Activated CD8-positive, alpha-beta memory T cell treated with anti-CD3 and anti-CD28 coated beads for 4 hours (primary cell): ENCODE measurements at places on chromosomes 6 and 20.
A peak's percentile ranks its signal among the peaks of the same experiment; 100 is the strongest.

DNA sequence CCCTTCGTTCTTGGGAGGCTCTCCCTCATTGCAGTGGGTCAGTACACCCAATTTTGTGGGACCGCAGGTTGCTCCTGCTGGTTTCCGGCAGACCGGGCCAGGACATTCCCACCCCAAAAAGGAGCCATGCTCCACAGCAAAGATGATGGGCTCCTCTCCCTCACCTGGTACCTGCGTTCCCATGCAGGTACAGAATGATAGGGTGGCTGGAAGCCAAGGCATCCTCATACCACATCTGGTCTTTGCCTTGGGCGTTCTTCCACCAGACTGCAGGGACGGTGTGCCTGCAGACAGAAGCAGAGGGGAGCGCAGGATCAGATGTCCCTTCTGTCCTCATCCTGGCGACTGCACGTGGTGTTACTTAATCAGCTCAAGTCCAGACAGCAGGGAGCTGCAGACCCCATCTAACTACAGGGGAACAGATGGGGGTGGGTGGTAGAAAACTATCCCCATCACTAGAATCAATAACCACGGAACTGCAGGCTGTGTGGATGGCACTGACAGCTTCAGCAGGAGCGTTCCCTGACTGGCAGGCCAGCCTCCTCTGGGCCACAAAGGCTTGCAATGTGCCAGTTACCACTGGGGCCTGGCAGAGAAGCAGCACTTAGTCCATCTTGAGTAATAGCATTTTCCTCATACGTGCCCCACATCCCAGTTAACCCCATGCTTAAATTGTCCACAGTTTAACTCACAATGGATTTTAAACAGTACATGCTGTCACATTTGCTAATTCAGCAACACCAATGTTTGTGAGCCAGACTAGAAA, 70.4 kb downstream of the ABHD12 start:
- DNase-seq = no peak

DNA sequence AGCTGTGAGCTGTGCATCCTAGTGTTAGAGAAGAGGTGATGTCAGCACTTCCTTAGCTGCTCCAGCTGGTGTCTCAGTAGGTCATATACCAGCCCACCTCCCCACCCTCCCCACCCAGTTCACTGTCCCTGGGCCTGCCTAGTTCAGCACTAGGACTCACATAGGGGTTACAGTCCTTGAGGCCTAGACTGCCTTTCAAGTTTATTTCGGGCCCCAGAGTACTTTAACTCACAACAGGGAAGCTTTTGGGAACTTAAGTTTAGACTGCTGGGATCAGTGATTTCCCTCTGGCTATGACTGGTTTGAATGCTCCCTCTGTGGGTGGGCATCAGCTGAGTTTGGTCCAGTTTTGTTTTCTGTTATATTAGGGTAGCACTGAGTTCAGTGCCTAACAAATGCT, 139.2 kb upstream of the MMS22L start:
- DNase-seq = no peak

- DNase-seq = no peak
Measured at GRCh38 chr6:22882581-22882980, 313.2 kb downstream of the HDGFL1 start.

- DNase-seq = no peak
Measured at GRCh38 chr6:134995536-134995935, 45.6 kb upstream of the ALDH8A1 start.

- DNase-seq = no peak
Measured at GRCh38 chr20:15673206-15673605, 900.0 kb downstream of the KIF16B start.

DNA sequence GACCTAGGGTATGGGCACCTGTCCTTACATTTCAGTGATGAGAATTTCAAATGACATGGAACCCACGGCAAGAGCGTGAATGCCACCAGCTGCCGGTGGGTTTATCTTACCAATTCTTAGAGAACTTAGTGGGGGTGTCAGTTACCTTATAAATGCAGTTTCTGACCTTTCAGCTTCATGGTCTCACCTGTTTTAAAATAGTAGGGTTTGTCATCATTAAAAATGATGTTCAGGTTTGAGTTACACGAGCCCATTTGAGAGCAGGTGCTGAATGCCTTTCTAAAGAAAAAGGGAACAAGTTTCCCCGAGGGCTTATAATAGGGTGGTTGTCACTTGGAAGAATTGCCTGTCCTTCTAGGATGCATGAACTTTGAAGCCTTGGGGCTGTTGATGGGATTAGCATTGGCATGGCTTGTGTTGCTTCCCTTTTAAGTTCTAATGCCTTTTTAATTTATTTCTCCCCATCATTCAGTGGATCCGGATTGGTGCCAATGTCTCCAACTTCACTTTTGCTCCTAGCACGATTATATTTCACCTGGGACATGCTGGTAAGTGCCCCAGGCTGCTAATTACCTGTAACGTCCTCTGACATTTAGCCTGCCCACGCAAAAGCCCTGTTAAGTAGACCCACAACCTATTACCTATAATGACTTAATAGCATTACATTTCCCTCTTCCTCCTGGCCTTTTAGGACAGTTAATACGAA, 27.9 kb downstream of the GHRH start:
- DNase-seq = no peak

- DNase-seq = no peak
Measured at GRCh38 chr20:35320396-35321126, 28.3 kb upstream of the FAM83C start.

DNA sequence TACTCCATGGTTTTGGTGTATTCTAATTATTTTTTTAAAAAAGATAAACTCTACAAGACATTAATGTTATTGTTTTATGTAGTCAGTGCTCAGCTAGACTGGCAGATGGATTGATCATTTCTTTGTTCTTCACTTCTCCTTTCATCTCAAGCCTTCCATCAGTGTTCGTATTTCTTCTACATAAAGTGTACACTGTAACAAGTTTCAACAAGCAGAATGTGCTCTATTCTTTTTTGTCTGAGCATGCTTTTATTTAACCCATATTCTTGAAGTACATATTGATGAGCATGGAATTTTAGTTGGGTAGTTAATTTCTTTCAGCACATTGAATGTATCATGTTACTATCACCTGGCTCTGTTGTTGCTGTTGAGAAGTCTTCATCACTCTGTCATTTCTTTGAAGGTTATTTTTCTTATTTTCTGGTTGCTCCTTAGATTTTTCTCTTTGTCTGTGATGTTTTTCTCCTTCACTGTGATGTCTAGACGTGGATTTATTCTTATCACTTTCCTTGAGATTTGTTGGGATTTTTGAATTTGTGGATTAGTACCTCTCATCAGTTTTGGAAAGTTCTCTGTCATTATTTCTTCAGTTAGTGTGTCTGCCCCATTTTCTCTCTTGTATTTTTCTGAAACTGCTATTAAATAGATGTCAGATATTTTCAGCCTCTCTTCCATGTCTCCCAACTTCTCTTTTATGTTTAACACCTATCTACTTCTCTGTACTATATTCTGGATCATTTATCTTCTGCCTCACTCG, 48.5 kb downstream of the TGM2 start:
- no peak for DNase-seq

DNA sequence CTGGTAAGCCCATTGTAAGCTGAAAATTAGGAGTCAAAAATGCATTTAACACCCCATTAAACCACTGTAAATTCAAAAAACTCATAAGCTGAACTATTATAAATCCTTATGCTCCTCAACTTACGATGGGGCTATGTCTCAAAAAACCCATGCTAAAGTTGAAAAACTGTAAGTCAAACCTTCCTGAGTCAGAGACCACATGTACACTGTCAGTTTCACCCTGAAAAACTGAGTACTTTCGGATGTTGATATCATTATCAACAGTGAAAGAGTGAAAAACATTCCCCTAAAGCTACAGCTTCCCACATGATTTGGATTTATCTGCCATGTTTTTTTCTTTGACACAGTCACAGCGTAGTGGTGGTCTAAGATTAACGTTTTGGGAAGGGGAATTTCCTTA, 14.2 kb downstream of the RAB23 start:
- no peak for DNase-seq

DNA sequence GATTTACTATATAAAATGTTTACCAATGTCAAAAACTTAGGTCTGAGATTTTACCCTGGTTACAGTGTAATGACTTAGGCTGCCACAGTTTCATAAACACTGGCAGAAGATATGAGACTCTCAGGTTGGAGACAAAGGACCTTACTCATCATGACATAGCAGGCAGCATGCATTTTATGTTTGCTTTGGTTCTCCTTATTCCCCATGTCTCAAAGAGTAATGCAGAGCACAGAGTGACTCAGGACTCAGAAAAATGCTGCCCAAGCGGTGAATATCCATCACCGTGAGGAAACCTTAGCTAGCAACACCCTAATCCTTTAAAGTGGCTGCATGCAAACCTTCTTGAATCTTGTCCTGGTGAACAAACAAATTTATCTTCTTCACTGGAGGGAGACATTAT, 112.1 kb upstream of the EYS start:
- no peak for DNase-seq

DNA sequence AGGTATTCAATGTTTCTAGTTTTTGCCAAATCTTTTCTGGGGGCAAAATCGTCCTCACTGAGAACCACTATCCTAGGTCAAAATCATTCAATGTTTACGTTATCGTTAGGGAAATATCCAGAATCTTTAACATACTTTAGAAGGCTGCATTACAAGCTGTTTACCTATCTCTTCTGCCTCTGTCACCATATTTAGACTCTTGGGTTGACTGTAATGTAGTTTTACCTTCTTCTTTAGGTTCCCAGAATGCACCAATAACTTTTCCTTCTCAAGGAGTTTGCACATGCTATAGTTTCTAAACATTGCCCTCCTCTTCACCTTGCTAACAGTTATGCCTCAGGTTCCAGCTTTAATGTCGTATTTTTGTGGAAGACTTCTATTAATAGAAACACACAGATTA, 1185.5 kb upstream of the ADGRB3 start:
- DNase-seq = no peak

DNA sequence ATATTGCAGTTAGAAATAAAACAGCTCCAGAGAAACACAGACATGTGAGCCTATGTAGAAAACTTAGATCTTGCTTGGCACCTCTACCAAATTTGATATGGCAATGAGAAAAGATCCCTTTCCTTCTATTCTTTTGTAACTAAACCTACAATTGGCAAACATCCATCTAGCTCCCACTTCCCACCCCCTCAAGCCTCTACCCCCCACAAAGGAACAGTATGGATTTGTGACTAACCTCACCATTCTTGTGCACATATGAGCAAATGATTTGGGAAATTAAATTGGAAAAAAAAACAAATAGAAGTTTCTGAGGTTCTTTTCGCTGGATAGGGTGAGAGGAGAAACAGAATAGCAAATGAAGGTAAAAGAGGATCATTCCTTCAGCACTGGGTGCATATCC, 85.8 kb upstream of the TIAM2 start:
- DNase-seq = no peak

DNA sequence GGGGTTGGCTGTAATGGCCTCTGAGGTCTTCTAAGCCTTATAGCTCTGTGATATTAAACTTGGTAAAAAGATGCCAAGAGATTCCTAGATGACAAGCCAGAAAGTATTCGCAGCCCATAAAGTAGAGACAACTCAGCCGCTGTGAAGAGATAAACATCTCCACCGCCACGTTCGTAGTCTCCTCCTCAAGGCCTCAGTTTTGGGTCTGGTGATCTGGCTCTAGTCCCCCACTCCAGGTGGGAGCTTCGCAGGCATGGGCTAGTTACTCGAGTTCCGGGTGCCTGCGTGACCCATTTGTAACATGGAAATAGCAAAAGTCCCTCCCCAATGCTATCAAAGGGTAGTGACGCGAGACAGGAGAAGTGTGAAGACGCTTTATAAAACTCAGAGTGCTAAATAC, 28.3 kb upstream of the AFDN start:
- no peak for DNase-seq

DNA sequence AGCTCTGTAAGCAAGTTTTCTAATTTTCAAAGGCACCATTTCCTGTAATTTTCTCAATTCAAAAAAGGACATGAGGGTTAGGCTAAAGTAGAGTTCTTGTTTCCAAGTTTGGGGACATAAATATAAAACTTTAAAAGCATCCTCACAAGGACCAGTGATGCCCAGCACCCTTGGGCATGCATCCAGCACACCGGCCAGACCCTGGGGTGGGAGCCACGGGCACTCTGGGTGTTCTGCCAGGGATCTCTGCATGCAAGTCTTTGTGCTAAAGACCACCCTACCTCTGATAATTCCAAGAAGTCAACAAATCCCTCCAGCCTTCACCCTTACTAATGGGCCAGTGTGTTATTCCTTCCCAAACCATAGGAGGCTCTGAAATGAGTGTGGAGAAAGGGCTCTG, 46.5 kb downstream of the PLCG1 start:
- DNase-seq = no peak

- no peak for DNase-seq
Measured at GRCh38 chr20:16748308-16748900, at the start of gene OTOR. OTOR (plus strand) TSS chr20:16748358; CDS start chr20:16748402, 44 bp downstream.

DNA sequence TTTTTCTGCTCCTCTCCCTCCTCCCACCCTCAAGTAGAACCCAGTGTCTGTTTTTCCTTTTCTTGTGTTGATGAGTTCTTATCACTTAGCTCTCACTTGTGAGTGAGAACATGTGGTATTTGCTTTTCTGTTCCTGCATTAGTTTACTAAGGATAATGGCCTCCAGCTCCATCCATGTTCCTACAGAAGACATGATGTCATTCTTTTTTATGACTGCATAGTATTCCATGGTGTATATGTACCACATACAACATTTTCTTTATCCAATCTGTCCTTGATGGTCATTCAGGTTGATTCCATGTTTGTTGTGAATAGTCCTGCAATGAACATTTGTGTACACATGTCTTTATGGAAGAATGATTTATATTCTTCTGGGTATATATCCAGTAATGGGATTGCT, 81.0 kb downstream of the TOX2 start:
- DNase-seq = no peak

GRCh38 chr6:129683601-129684322, 26.2 kb downstream of the ARHGAP18 start:
- peak; percentile 61 for DNase-seq

- no peak for DNase-seq
Measured at GRCh38 chr6:29892696-29893095, 49.6 kb upstream of the HLA-A start.

- DNase-seq = no peak
Measured at GRCh38 chr20:47493175-47493962, 8.3 kb upstream of the NCOA3 start.

GRCh38 chr6:161749576-161749975, 475.7 kb upstream of the AGPAT4 start:
- DNase-seq = no peak

DNA sequence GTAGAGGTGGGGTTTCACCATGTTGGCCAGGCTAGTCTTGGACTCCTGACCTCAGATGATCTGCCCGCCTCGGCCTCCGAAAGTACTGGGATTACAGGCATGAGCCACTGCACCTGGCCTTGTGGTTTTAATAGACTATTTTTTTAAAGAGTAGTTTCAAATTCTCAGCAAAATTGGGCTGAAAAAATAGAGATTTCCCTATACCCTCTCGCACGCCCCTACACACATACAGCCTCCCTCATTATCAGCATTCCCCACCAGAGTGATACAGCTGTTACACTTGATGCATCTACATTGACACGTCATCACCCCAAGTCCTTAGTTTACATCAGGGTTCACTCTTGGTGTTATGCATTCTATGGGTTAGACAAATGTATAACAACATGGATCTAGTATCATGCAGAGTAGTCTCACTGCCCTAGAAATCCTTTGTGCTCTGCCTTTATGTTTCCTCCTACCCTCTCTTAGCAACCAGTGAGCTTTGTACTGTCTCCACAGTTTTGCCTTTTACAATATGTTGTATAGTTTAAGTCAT, 103.6 kb downstream of the CDYL start:
- DNase-seq = no peak

- DNase-seq = no peak
Measured at GRCh38 chr6:11770546-11771466, 7.8 kb downstream of the ADTRP start.
